A549 treated with CORT108297 at 1 μM for 4 hours (cell line): ENCODE measurements at places on chromosomes 1 and 21. TPM values are rescaled to one million over a fixed set of nuclear protein-coding genes. Genes with fewer than 3 reads are reported as not detected.

The LHX8 gene
- total RNA-seq, result 0.81 to 1.4 TPM (median 1.2 TPM) in 5 replicates

The IVNS1ABP gene
- total RNA-seq, result 24.0 to 28.6 TPM (median 25.1 TPM) in 5 replicates

The UBE2J2 gene
- total RNA-seq, result 38.8 to 48.3 TPM (median 46.8 TPM) in 5 replicates

The ADORA1 gene
- total RNA-seq, result 0.85 to 1.3 TPM (median 1.1 TPM) in 5 replicates

The NKAIN1 gene
- total RNA-seq, result 0.99 to 1.4 TPM (median 1.3 TPM) in 5 replicates

The SPRR2A gene
- total RNA-seq, result not detected in 5 replicates
